ENCODE measurements at places on chromosomes 7 and 10.

DNA sequence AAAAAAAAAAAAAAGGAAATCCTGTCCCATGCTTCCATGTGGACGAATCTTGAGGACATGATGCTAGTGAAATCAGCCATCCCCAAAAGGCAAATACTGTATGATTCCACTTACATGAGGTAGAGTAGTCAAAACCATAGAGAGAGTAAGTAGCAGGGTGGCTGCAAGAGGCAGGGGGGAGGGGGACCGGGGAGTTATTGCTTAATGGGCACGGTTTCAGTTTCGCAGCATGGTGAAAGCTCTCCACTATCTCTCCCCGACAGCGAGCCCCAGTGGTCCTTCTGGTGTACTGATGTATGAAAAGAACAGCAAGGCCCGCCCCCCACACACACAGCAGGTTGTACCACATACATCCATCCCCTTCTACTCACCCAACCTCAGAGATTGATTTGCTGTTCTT, 32.8 kb downstream of the NOD1 start:
- peak; percentile 91 for DNase-seq

- DNase-seq, result no peak
Measured at GRCh38 chr10:1009071-1009494, 16.6 kb downstream of the IDI2 start.

- DNase-seq, result no peak
Measured at GRCh38 chr10:74333174-74333573, 182.2 kb downstream of the ADK start.

DNA sequence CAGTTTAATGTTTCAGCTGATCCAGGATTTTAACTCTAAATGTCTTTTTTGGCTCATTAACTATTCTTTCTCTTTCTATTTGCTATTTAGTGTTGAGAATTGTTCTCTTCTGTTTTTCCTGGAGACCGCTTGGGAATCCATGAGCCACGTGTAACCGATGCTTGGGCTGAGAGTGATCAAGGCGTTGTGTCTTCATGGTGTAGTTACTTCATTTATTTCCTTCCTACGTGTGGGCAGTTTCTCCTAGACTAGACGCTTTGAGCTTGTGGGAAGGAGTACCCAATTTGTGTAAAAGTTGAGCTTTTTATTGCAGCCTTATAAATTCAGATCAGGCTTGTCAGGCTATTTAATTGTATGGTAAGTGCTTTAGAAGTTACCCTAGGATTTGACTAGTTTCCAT, 2.9 kb downstream of the EIF3B start:
- no peak for DNase-seq

DNA sequence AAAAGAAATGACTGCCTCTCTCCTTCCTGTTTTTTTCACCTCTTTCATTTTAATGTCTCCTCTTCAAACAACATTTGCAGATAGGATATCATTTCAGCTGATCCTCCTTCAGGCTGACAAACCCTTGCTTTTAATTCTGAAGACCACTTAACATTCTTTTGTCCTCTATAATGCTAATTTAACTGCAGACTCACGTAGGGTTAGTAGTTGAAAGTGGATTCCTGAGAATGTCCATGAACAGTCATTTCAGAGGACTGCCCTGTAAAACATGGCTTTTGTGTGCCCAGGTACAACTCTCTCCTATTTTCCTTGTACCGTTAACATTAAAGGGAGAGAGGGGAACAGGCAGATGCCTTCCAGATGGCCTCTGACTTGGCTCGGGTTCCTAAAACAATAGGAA, 524.4 kb downstream of the SDK1 start:
- no peak for DNase-seq

All from lower leg skin (tissue), 4 donors.